A549 treated with Hydrocortisone at 1 μM for 4 hours (cell line): ENCODE measurements at places on chromosomes 12 and 14. TPM values are rescaled to one million over a fixed set of nuclear protein-coding genes. Genes with fewer than 3 reads are reported as not detected.

RASAL1 gene
- total RNA-seq = 0.17 to 0.46 TPM (median 0.33 TPM) in 5 replicates

B3GNT4 gene
- 0.62 to 0.86 TPM (median 0.79 TPM) in 5 replicates for total RNA-seq

RFLNA gene
- total RNA-seq = 0.10 to 0.27 TPM (median 0.18 TPM) in 4 of 5 replicates, not detected in the other

LMO3 gene
- not detected in 5 replicates for total RNA-seq
